Activated T-cell treated with anti-CD3 and anti-CD28 coated beads, Interleukin-2, amount 50 U/mL, for 24 hours (primary cell): ENCODE measurements at places on chromosomes 6 and 20.

DNA sequence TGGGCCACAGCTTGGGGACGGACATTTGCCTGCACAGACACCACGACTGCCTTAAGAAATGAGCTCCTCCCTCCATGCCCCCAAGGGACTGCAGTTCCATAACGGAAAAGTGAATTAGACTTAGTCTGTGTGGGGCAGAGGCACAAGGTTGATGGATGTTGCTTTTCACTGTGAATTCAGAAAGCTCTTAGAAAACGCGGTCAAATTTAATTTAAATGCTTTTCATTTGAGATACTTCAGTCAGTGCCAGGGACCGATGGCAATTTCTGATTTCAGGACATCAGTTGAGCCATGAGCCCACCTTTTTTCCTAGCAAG lies 356.4 kb downstream of the KIF16B start:
- DNase-seq: no peak

GRCh38 chr6:111872401-111873177 lies 663 bp downstream of the FYN start:
- peak; percentile 83 for DNase-seq

- no peak for DNase-seq
Observed at GRCh38 chr20:42701948-42702347, 487.8 kb downstream of the PTPRT start.

DNA sequence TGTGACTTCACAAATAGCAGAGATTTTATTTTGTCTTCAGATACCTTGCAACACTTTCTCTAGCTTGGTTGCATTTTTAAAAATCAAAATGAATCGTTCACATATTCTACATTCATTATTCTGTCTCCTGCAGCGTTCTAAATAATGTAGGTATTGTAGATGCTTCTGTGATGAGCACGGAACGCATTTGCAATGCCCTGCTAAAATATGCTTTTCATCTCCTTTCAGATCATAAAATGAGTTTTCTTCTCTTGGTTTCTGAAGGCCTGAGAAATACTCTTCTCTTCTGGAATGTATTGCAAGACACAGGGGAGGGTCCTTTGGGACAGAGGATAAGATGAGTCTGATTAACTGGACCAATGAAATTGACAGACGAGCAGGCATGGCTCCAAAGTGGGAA lies 390.7 kb downstream of the PREX1 start:
- no peak for DNase-seq

DNA sequence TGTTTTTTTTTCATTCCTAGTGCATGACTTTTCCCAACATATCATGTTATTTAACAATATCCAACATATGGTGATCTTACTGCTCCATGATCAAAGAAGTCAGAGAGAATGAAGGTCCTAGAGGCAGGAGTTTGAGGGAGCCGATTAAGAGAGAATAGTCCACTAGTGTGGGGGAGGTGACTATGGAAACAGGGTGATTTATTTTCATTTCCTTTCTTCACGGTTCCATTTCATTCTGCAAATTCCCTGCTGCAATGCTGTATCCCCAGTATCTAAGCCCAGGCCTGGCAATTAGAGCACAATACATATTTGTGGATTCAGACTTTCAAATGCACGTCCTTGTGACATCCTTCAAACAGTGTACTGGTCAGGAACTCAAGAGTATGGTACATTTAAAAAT lies 91.4 kb downstream of the CD83 start:
- DNase-seq: no peak

- no peak for DNase-seq
Observed at GRCh38 chr6:26543953-26544352, 5.8 kb downstream of the HMGN4 start.
